NCI-H187 (cell line): ENCODE measurements at places on chromosomes 12 and 14.

- DNase-seq: no peak
Observed at GRCh38 chr14:74763803-74764531, 851 bp downstream of the YLPM1 start.

GRCh38 chr12:5716201-5716600 lies 228.9 kb downstream of the ANO2 start:
- no peak for DNase-seq

DNA sequence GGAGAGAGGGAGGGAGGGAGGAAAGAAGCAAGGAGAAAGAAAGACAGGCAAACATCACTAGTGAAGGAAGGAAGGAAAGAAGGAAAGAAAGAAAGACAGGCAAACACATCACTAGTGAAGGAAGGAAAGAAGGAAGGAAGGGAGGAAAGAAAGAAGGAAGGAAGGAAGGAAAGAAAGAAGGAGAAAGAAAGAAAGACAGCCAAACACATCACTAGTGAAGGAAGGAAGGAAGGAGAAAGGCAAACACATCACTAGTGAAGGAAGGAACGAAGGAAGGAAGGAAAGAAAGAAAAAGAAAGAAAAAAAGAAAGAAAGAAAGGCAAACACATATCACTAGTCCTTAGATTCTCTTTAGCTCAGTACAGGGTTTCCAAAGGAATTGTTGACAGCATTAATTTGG lies 5.3 kb downstream of the FZD10 start:
- DNase-seq: no peak

- DNase-seq: no peak
Observed at GRCh38 chr14:101017209-101017608, 113.7 kb upstream of the RTL1 start.

DNA sequence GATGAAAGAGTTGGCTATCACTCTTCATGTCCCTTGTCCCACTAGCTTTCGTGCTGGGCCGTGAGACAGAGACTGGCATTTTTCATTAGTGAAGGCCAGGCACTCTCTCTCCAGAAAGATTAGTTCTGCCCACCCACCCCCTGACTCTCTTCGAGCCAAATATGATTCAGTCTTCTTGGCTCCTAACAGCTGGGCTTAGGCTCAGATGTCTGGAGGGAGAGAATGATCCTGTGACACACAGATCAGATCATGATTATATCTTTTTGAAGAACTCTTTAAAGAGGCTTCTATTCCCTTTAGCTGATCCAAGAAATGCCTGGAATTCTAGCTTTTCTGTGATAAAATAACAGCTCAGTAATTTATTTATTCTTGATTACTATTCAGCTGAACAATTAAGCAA lies 5.2 kb upstream of the GNG2 start:
- no peak for DNase-seq

DNA sequence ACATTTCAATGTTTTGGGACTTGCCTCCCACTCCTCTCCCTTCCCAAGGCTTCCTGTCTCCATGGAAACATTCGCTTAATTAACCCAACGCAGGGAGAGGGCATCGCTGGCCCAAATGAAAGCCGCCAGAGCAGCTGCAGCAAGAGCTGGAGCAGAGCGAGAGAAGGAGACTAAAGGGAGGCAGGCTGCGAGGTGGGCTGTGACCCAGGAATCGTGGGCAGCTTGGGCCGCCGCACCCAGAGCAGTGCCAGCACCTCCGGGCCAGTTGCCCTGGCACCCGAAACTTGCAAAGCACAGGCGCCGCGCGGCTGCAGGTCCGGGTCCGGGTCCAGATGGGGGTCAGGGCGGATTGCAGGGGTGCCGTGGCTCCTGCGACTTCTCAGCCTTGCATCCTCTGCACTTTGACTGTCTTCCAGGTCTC lies 43.5 kb upstream of the PTPRQ start:
- DNase-seq: no peak

GRCh38 chr12:68934392-68934791 lies 1.4 kb upstream of the CPM start:
- no peak for DNase-seq

DNA sequence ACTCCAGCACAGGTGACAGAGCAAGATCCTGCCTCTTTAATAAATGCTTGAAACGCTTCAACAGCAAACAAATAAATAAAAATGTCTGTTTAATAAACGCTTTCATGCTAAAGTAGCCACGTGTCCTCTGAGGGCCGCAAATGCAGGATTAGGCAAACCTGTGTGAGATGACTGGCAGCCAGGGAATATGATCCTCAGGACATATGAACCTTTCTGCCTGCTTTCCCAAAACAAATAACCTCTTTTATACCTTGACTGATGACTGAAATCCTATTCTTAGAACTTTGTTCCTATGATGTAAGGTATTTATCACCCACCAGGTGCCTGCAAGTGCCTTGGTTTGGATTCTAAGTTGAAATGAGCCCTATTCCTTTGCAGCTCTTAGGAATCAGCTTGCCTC lies 14.5 kb upstream of the FLVCR2 start:
- no peak for DNase-seq
